ENCODE measurements at places on chromosomes 7 and 10.

- DNase-seq = no peak
Observed at GRCh38 chr10:12022580-12023257, 19.9 kb downstream of the UPF2 start.

GRCh38 chr10:623477-624311 is 65.8 kb downstream of the DIP2C start:
- no peak for DNase-seq

DNA sequence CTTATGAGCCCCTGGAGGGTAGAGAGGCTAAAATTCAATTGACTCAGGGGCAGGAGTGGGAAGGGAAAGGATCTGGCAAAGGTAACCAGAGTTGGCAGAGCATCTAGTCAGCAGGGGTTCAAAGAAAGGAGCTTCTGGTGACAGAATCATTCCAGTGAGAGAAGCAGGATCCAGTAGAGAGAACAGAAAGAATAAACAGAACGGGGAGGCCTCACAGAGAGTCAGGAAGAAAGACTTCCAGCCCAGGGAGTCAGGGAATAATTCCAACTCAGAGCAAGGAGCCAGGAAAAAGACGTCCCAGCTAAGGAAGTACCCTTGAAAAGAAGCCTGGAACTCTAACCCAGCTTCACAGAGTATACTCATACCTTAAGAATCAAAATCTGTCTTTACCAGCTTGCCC is 66.6 kb upstream of the CPXM2 start:
- DNase-seq = no peak

DNA sequence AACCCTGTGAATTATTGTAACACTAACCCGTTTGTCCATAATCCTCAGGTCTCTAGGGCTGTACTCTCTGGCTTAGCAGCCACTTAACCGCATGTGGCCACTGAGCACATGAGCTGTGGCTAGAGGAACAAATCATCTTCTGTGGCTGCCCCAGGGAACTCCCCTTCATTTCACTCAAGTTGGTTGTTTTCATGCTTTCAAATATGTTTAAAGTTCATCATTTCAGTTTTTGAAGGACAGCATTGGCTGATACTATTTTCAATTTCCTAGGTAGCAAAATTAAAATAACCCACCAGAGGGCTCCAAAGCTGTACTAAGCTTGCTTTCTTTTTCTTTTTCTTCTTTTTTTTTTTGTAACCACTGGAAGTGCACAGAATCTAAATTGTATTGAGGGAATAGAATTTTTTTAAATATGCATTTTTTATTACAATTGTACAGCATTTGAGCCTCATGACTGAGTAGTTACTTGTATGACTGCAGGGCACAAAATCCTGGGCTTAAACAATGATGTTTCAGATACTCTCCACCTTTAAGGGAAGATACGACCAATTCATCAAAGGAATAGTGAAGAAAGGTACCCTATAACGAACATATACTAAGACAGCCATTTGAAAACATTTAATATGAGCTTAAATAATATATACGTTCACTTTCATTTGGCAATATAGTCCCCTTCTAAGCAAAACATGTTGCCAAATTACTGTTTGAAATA is 38.6 kb downstream of the MRC1 start:
- no peak for DNase-seq

DNA sequence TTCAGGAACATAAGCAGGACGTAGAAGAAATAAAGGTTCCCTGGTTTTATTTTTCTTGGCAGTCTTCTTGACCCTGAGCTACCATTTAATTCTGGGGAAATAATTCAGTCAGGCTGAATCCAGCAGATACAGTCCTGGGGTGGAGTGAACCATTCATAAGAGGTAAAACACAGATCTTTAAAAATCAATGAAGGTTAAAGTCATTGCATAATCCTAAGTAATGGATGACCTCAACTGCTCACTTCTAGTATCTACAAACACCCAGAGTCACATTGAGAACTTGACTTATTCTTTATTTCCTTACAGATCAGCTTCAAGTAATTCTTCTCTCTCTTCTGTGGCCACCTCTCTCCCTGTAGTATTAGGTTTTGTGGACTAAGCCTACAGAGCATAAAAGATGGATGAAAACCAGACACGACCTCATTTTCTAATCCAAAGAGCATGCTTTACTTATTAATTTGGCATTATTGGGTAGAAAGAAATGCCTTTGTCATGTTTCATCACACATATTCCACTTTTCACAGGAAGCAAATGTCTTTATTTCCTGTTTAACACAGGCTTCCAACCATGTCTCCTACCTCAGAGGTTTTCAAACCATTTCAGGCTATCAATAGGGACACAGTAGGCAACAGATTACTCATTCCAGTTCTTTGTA is 182.3 kb upstream of the IMMP2L start:
- no peak for DNase-seq

DNA sequence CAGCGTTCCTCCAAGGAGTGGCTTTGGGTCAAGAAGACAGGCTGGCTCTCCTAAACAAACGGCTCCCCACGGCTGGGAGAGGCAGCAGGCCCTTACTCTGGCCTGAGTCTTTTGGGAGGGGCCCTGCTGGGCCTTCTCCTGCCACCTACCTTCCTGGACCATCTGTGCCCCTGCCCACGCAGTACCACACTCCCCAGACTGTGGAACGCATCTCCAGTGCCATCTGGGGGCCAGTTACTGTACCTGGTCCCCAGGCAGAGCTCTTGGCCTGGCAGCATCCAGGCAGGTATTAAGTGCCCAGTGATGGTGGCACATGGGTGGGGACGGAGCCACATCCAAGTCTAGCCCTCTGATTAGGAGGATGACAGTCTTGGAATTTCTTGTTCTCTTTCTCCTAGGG is 14.4 kb downstream of the ALKBH4 start:
- peak; percentile 51 for DNase-seq

- DNase-seq = no peak
Observed at GRCh38 chr10:113982296-113982695, 61.4 kb upstream of the ADRB1 start.

- DNase-seq = peak; percentile 26
Observed at GRCh38 chr7:38178695-38179344, 775 bp downstream of the STARD3NL start.

GRCh38 chr10:107215681-107216080 is 51.2 kb upstream of the SORCS1 start:
- no peak for DNase-seq

GRCh38 chr10:79331226-79331625 is 16.0 kb upstream of the PPIF start:
- no peak for DNase-seq

GRCh38 chr10:23037561-23037960 is 57.8 kb upstream of the MSRB2 start:
- DNase-seq = no peak

GRCh38 chr7:17681965-17682364 is 258.3 kb downstream of the SNX13 start:
- DNase-seq = no peak

- no peak for DNase-seq
Observed at GRCh38 chr7:6385909-6386560, 61.7 kb downstream of the DAGLB start.

- DNase-seq = no peak
Observed at GRCh38 chr7:142772673-142773072, 1.9 kb downstream of the PRSS2 start.

DNA sequence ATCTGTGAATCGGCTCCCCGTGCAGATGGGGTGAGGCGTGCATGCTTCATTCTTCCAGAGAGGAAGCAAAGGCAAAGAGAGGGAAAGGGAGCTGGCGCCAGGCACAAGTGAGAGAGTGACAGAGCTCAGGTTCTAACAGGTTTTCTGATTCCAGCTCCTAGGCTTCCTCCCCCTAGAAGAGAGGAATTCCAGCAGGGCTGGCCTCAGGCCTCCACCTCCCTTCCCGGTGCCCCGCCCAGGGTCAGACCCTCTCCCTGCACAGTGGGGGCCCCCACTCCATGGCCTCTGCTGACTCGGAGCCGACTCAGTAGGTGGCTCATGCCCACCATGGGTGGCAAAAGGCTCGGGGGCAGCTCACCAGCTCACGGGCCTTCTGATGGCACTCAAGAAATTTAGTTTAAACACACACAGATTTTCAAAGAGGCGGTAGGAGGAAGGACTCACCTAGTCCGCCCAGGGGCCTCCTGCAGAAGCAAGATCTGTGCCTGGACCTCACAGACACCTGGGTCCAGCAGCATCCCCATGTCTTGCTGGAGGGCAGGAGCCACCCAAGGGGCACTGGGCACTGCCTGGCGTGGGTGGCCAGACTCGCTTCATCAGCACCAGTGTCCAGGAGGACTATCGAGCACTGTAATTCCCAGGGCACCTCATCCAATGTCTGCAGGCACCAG is 183.5 kb downstream of the MAD1L1 start:
- no peak for DNase-seq

GRCh38 chr10:24958091-24958720 is 5.8 kb upstream of the PRTFDC1 start:
- no peak for DNase-seq

GRCh38 chr10:98589007-98589406 is 142.3 kb upstream of the HPS1 start:
- no peak for DNase-seq

DNA sequence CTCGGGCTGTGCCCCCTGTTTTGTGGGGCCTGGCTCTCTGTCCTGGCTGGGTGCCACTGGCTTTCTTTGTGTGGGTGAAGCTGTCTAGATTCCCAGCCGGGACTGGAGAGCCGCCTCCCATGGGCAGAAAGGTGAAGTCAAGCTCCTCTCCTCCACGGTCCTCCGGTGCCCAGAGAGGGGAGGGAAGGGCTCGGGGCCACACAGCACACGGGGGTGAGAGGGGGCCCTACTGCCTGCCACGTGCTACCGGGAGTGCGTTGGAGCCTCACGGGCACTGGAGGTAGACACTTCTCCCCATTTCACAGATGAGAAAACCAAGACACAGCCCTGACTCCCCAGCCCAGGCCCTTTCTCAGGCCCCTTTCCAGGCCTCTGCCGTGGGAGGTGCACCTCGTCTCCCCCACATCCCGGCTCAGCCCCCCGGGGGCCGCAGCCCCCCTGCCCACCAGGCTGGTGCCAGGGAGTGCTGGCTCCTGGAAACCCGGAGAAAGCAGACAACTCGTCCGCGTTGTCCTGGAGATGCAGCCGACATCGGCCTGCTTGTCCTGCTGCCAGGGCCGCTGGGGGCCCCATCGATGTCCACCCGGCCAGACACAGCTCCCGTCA is 55.8 kb downstream of the UNCX start:
- DNase-seq = no peak

GRCh38 chr10:100744987-100745881 is at the start of gene PAX2:
Gene PAX2, plus strand, starts transcription at chr10:100745582. Its CDS starts 679 bp downstream, at chr10:100746261.
- no peak for DNase-seq

DNA sequence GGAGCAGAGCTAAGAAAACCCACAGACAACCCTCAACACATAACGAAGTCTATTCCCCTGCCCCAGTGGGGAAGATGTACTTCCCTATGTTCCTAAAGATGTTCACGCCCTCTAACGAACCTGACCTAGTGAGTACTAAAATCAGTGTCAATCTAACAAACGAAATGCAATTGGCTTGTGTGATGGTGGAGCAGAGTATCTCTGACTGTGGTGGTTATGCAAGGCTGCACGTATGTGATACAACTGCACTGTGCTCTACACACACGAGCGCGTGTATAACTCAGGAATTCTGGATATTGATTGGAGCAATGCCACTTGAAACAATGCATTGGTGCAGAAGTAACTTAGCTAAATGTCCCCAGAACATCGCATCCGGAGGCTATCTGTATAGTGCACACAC is 1.3 kb downstream of the ANKRD16 start:
- DNase-seq = no peak

DNA sequence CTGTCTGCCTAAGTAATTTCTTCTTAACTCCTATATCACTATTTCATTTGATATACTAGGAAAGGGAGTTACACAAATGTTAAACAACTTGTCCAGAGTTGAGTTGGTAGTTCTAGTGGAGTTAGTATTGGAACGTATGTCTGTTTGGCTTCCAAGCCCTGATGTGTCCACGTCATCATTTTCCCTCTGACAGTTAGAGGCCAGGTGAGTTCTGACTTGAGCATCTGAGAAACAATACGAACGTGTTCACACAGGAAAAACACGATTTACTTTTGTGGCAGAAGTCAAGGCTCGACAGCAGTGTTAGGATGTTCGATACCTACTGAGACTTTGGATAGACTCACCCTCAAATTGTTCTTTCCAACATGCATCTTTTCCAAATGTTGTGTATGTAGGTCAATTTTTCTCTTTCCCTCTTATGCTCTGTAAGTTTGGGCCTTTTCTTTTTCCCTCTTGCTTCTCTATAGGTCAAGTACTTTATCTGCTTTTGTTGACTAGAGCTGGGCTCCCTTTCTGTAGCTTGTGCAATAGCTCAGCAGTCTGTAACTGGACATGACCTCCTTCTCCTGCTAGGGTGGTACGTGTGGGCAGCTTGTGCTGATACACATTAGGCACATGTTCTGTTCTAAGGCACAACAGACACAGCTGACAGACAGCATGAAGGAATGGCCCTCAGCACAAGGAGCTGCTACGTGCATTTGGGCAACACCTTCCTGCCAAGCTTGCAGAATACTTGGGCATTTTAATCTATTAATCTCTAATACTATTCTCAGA is 222.9 kb downstream of the PTEN start:
- DNase-seq = no peak
